ENCODE measurements at places on chromosomes 11 and 22.

DNA sequence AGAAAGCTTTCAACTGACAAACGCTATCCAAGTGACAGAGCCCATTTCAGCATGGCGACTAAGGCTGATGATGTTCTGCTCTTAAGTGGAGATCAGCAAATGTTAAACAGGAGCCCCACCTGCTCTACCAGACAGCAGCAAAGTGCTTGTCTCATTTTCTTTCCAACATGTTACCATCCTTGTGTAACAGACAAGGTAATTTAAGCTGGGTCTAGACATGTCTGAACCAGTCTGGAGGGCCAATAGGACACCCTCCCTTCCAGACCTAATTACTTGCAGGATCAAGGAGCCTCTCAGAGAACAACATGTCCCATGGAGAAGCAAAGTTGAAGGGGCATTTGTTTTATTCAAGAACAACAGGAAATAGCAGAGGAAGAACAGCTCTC lies 3.9 kb upstream of the LMO2 start:
- DNase-seq = no peak

DNA sequence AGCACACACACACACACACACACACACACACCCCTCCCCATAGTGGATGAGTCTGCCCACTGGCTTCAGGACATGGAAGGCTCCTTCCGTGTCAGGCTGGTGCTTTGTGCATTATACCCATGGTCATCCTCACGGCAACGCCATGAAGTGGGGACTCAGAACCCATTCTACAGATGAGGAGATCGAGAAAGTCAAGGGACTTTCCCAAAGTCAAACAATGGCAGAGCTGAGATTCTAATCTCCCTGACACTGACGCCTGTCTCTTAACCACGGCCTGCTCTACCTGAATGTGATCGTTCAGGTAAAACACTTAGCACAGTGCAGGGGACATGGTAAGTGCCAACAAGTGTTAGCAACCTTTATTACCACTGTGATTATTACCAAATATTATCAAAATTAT lies 4.3 kb upstream of the MN1 start:
- no peak for DNase-seq

DNA sequence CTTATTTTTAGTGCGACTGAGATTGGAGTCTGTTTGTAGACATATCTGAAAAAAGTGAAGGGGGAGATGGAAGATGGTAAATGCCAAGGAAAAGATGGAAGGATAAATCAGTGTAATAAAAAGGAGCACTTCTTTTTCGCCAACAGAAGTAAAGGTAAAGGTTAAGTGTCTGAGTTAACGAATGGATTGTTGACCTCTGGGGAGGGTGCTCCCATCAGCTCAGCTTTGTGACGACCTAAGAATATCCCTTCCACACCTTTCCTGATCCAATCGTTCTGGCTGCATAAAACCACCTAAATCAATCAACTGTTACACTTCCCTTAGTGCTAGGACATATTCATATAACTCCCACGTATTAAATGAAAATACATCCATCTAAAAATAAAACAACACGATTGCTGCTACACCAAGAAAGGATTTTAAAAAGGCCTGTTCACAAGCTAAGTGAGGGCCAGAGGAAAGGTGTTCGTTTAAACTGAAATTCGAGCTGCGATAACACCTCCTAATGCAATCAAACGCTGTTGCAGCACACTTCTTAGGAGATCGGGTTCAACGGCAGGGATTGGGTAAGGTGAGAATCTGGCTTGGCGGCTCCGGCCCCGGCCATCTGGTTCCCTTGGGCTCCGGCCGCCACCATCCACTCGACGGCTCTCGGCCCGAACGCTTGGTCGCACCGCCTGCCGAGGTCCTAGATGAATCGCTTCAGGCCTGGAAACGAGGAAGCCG lies 658 bp downstream of the C11orf71 start:
- DNase-seq = no peak

- DNase-seq = no peak
These were observed 154.9 kb downstream of the SBF2 start for GRCh38 chr11:10139143-10139542.

- no peak for DNase-seq
These were observed 122.8 kb downstream of the FAT3 start for GRCh38 chr11:92347454-92347853.

DNA sequence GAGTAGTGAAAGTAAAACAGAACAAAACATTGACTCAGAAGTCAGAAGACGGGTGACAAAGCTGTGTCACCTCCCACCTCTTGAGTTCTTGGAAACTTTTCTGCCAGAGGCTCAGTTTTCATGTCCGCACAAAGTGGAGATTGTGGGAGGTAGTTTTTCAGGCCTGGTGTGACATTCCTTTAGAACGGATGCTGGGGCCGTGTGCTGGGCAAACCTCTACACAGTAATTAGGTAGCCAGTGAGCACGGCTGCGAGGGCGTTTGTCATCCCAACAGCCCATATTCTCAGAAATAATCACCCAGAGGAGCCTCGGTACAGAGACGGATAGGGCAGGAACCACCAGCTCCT lies 1054.4 kb downstream of the TBC1D22A start:
- no peak for DNase-seq

- no peak for DNase-seq
These were observed 35.5 kb upstream of the SLC25A1 start for GRCh38 chr22:19214078-19214473.

DNA sequence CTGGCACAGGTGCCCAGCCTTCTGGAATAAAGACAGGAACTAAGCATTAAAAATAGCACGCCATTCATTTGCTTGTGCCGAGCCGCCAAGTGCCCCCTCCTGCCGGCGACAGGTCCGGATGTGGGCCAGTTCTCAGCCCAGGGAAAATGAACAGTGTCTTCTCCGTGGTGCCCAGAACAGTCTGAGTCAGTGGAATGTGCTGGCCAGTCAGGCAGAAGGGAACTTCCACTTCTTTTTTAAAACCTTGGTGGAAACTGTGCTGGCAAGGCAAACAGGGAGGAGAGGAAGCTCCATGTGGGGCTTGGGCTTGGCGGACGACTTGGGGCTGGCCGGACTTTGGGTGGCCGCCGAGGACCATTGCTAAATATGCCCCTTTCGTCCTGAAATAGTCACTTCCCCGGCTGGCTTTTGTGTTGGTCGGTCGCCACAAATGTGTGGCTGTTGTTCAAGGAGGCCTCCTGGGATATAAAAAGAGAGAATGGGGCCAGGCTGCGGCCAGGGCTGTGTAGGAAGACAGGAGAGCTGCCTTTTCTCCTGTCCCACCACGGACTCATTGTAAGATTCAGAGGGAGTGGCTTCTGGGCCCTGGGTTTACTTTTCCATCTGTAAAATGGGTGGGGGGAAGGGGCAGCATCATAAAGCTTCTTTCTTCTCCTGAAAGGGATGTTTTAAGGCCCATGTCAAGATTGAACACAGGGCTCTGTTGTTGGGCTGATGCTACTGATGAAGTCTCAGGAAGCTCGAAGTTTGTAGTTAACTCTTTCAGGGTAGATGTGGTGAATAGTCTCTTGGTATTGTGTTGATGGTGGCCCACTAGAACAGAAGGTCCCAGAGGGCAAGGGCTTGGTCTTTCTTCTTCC lies 101.0 kb downstream of the PTPRJ start:
- DNase-seq = no peak

DNA sequence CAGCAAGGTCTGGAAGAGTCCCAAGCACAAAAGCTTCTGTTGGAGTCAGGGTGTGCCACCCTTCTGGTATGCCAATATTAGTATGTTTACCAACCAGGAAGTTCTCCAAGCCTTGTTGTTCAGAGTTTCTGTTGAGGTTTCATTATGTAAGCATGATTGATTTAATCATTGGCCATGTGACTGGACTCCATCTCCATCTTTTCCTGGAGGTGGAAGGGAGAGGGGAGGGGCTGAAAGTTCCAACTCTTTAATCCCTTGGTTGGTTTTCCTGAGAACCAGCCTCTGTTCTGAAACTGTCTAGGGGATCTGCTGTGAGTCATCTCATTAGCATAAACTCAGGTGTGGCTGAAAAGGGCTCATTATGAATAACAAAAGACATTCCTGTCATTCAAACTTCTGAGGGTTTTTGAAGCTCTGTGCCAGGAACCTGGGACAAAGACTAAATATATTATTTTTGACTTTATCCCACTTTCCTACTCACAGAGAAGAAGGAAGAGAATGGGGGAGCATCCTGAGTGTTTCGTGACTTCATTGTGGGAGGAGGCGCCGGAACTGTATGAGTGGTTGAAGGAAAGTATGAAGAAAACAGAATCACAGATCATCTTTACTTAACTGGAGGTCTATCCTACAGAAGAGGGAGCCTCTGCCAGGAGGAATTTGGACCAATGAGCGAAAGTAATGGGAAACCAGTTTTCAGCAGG lies 138.2 kb downstream of the NECTIN1 start:
- DNase-seq = no peak

- DNase-seq = no peak
These were observed 10.6 kb upstream of the KCNJ1 start for GRCh38 chr11:128877726-128878125.

GRCh38 chr11:28773606-28774005 lies 665.4 kb downstream of the METTL15 start:
- no peak for DNase-seq

GRCh38 chr11:69439651-69440464 lies 41.6 kb upstream of the LINC01488 start:
- DNase-seq = no peak

DNA sequence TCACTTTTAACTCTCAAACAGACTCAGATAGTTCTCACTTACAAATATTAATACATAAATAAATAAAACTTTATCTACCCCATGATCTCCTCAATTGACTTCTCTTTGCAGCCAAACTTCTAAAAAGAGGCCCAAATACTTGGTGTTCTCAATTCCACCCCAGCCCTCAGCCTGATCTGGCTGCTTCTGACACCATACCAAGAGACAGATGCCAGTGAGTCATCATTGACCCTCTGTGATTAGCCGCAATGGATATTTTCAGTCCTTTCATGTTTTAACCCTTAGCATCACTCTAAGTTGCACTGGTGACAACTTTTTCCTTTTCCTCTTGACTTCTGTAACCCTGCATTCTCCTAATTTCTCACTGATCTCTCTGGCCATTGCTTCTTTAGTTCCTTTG lies 184.1 kb upstream of the ARHGAP20 start:
- DNase-seq = no peak

GRCh38 chr22:19048531-19048930 lies 73.7 kb downstream of the DGCR2 start:
- no peak for DNase-seq

DNA sequence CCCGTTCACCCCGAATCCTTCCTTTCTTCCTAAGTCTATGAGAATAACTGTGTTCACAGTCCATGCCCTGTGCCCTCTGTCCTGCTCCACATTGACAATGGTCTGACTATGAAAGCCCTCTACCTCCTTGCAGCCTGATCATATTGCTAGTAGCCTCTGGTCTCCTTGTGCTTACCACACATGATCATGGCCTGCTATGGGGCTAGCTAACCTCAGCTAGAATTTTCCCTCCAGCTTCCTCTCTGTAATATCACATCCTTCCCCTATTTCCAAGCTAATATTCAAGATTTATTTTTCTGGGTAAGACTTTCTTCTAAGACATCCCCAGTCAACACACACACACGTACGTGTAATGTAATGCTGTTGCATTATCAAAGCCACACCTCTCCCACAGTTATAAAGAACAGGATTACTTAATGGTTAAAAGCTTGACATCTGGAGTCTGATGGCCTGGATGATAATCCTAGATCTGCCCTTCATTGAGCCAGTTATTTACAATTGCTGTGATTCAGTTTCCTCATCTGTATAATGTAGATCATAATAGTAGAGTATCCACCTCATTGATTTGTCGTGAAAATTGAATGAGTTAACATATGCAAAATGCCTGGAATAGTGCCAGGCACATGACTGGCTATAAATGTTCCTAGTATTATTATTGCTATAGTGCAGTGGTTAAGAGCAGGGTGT lies 214.4 kb upstream of the BLID start:
- no peak for DNase-seq

- no peak for DNase-seq
These were observed 1.8 kb upstream of the AMPD3 start for GRCh38 chr11:10453261-10453660.
